Cardiac atrium fibroblast (primary cell): ENCODE measurements at places on chromosomes 7 and 10. TPM values are rescaled to one million over a fixed set of nuclear protein-coding genes. Genes with fewer than 3 reads are reported as not detected.

KNDC1 gene
- 0.36 and 0.49 TPM in 2 replicates for total RNA-seq

CAV1 gene
- 261 and 294 TPM in 2 replicates for total RNA-seq

AGAP4 gene
- 2.0 and 2.9 TPM in 2 replicates for total RNA-seq

GLUD1 gene
- 131 and 139 TPM in 2 replicates for total RNA-seq

PROSER2 gene
- total RNA-seq, result 9.1 and 12.3 TPM in 2 replicates

ELAPOR2 gene
- total RNA-seq, result 1.3 and 4.2 TPM in 2 replicates

GRID1 gene
- total RNA-seq, result not detected in 2 replicates

TFEC gene
- total RNA-seq, result not detected in 2 replicates

CALY gene
- not detected in 2 replicates for total RNA-seq

FZD1 gene
- 6.0 and 9.4 TPM in 2 replicates for total RNA-seq

VWC2 gene
- total RNA-seq, result not detected in 2 replicates

KBTBD2 gene
- 27.8 and 28.4 TPM in 2 replicates for total RNA-seq

MYH16 gene
- not detected in 2 replicates for total RNA-seq

PTTG1IP2 gene
- total RNA-seq, result not detected in 2 replicates

GNAT3 gene
- total RNA-seq, result not detected in 2 replicates
